Hepatocyte (in vitro differentiated cells): ENCODE measurements at places on chromosomes 4 and X.

DNA sequence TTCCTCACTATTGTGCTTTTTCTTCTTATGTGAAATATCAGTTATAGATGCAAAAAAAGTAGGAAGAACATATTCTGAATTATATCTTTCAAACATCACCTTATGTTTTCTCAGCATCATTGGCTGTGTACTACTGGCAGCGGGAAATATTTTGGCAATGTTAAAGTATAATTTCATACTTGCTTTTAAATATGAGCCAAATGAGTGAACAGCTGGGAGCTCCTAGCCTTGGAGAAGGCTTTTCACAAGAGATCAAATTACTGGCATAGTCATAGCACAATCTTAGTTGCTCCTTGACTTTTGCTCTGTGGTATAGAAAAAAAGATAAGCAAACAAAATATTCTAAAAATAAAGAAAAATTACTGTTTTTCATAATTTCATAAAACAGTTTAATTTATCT is 1575.8 kb upstream of the PABPC4L start:
- no peak overlapping the region for H3K4me3 ChIP-seq
- H3K4me1 ChIP-seq: no peaks in the 10 kb centered on the region
- H3K27ac ChIP-seq: no peak overlapping the region
- H3K36me3 ChIP-seq: no peaks in the 10 kb centered on the region
- DNase-seq: no peak

DNA sequence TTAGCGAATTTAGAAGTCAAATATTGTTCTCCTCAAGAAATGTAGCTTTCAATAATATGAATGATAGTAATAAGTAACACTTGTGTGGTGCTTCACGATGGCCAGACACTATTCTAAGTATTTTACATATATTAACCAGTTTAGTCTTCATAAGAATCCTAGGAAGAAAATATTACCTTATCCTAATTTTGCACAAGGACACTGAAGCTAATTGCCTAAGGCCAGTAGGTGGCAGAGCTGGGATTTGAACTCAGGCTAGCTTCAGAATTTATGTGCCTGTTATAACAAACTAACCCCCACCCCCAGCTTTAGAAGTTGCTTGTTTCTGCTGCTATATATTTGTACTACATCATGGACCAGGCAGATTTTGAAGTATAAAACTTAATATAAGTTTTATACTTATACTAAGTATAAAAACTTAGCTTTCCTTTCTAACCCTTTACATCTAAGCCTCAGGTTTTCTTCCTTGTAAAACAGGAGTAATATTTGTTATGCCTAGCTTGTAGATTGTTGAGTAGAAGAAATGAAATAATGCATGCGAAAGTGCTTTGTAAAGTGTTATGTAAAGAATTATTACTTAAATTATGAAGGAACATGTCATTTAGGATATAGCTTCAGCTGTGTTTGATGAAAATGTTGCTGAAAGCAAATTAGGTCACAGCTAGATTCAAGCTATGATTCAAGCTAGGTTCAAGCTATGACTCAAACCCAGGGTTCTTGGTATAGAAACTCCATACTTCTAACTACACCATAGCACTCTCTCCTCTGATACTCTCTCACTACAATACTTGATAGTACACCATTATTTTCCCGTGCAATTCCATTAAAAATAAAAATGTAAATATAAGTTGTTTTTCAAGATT is 4.2 kb upstream of the CDS1 start:
- H3K27ac ChIP-seq: no peak overlapping the region
- no peaks in the 10 kb centered on the region for H3K36me3 ChIP-seq
- peak; percentile 62 for DNase-seq
- H3K4me1 ChIP-seq: peaks cover 5% of the 10 kb centered on the region

GRCh38 chr4:24956091-24956490 is 43.2 kb upstream of the CCDC149 start:
- DNase-seq: no peak
- H3K27me3 ChIP-seq: no peaks in the 10 kb centered on the region
- H3K36me3 ChIP-seq: no peaks in the 10 kb centered on the region
- no peak overlapping the region for H3K4me3 ChIP-seq
- no peak overlapping the region for H3K27ac ChIP-seq
- no peaks in the 10 kb centered on the region for H3K4me1 ChIP-seq

GRCh38 chr4:39559626-39560025 is 32.4 kb upstream of the UGDH start:
- no peaks in the 10 kb centered on the region for H3K27me3 ChIP-seq
- peak overlapping the region; percentile 71 for H3K27ac ChIP-seq
- DNase-seq: no peak
- no peak overlapping the region for H3K4me3 ChIP-seq
- peaks cover 22% of the 10 kb centered on the region for H3K4me1 ChIP-seq
- no peaks in the 10 kb centered on the region for H3K36me3 ChIP-seq

DNA sequence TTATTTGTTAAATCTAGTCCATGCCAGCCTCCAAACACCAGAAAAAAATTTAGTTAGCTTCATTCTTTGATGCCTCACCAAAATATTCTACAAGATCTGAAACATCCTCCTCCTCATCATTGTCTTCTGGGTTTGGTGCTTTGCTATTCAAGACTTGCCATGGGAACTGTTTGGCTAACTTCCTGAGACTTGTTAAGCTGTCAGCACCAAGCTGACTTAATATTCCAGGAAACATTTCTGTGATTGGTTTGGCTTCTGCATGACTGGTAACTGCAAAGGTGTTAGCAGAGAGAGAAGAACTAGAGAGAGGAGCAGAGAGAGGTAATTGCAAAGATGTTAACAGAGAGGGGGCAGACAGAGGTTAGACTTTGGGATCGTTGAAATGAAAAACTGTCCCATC is 101.3 kb downstream of the PALLD start:
- H3K27ac ChIP-seq: no peak overlapping the region
- H3K36me3 ChIP-seq: no peaks in the 10 kb centered on the region
- no peak for DNase-seq

- no peaks in the 10 kb centered on the region for H3K27me3 ChIP-seq
- H3K4me1 ChIP-seq: no peaks in the 10 kb centered on the region
- DNase-seq: no peak
- H3K36me3 ChIP-seq: no peaks in the 10 kb centered on the region
These were observed 29.9 kb downstream of the DKK2 start for GRCh38 chr4:107006218-107006617.

DNA sequence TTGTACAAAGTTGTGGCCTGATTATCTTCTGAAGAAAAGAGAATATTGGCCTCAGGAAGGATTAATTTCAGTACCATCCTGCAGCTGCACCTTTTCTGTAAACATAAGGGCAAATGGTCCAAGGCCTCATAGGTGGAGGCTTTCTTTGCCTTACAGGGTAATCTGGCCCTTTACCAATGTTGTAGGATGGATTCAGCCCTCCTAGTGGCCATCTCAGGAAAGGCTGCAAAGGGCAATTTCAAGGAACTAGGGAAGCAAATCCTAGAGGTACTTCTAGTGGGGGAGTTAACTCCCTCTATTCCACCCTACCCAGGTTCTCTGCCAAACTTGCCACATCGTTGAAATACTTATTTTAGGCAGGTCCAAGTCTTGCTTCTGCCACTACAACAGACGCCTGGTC is 57.6 kb downstream of the UGT2B11 start:
- DNase-seq: no peak
- H3K36me3 ChIP-seq: no peaks in the 10 kb centered on the region
- H3K27ac ChIP-seq: no peak overlapping the region
- no peaks in the 10 kb centered on the region for H3K27me3 ChIP-seq
- H3K4me1 ChIP-seq: no peaks in the 10 kb centered on the region
- H3K4me3 ChIP-seq: no peak overlapping the region

DNA sequence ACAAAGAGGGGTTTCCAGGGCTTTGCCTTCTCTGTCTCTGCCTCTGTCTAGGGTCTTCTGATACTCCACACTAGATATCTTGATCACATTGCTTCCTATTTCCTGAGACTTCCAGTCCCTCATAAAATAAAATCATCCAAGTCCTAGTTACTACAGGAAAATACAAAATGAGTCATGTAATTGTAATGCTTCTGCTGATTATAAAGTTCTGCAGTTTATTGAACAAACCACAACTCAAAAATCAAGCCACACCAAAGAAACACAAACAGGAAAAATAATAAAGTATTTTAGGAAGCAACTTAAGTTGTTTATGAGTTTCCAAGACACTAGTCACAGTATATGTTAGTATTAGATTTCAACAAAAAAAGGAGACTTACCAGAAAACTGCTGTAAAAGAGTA is 695.1 kb upstream of the GALNTL6 start:
- no peak overlapping the region for H3K4me3 ChIP-seq
- H3K27ac ChIP-seq: no peak overlapping the region
- no peaks in the 10 kb centered on the region for H3K36me3 ChIP-seq
- DNase-seq: no peak
- H3K27me3 ChIP-seq: no peaks in the 10 kb centered on the region

GRCh38 chr4:83860200-83860599 is 324.3 kb downstream of the GPAT3 start:
- no peaks in the 10 kb centered on the region for H3K4me1 ChIP-seq
- no peak overlapping the region for H3K4me3 ChIP-seq
- no peaks in the 10 kb centered on the region for H3K27me3 ChIP-seq
- H3K27ac ChIP-seq: no peak overlapping the region
- H3K36me3 ChIP-seq: no peaks in the 10 kb centered on the region
- no peak for DNase-seq

DNA sequence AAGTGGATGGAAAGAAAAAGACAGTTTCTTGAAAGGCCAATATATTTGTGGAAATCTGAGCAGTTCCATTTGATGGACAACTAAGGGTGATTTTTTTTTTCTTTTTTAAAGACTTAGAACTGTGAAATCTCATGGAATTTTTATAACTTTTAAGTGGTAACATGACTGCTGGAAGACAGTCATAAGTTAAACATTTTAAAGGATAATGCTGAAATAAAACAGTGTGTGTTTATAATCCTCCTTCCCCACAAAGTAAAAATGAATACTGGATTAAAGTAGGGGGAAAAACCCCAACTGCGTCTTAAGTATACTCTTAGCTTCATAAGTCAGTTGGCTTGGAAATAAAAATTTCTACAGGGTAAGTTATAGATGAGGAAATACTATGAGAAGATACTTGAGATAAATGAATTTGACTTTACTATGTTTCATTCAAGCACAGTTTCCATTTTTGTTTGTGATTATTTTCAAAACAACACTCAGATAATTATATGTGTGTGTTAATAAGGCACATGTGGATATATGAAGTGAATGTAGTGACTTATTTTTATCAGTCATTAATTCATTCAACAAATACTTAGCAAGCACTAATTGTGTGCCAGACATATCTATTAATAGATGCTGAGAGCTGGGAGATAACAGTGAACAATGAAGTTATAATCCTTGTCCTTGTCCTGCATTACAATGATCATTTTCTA is 129.2 kb upstream of the ETNPPL start:
- H3K4me1 ChIP-seq: no peaks in the 10 kb centered on the region
- H3K36me3 ChIP-seq: no peaks in the 10 kb centered on the region
- no peak overlapping the region for H3K27ac ChIP-seq
- H3K4me3 ChIP-seq: no peak overlapping the region

GRCh38 chr4:64340218-64341110 is 68.8 kb downstream of the TECRL start:
- no peaks in the 10 kb centered on the region for H3K27me3 ChIP-seq
- no peak overlapping the region for H3K27ac ChIP-seq
- no peak overlapping the region for H3K4me3 ChIP-seq
- no peaks in the 10 kb centered on the region for H3K36me3 ChIP-seq
- no peaks in the 10 kb centered on the region for H3K4me1 ChIP-seq

GRCh38 chr4:86791126-86791525 is 58.1 kb downstream of the SLC10A6 start:
- no peaks in the 10 kb centered on the region for H3K4me1 ChIP-seq
- no peak for DNase-seq
- no peaks in the 10 kb centered on the region for H3K27me3 ChIP-seq
- H3K36me3 ChIP-seq: no peaks in the 10 kb centered on the region
- no peak overlapping the region for H3K4me3 ChIP-seq
- H3K27ac ChIP-seq: no peak overlapping the region
